ENCODE measurements at places on chromosomes 11 and 22.

- DNase-seq: no peak
Observed at GRCh38 chr11:12715131-12715530, 40.9 kb downstream of the TEAD1 start.

DNA sequence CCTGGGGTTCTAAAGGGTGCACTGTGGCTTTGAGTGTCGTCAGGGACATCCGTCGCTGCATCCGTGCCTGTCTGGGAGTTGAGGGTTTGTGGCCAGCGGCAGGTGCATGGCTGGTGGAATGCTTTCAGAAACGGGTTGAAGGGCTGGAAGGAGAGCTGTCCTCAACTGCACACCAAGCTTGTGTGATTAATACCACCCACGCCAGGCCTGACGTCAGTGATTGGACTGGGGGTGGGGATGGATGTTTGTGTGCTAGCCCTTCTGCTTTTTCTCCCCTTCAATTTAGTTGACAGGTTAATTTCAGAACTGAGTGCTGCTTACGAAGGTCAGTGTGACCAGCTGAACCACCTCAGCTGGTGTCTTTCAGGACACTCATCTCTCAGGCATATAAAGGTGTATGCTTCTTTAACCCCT, 3.2 kb upstream of the GAB2 start:
- DNase-seq: no peak

DNA sequence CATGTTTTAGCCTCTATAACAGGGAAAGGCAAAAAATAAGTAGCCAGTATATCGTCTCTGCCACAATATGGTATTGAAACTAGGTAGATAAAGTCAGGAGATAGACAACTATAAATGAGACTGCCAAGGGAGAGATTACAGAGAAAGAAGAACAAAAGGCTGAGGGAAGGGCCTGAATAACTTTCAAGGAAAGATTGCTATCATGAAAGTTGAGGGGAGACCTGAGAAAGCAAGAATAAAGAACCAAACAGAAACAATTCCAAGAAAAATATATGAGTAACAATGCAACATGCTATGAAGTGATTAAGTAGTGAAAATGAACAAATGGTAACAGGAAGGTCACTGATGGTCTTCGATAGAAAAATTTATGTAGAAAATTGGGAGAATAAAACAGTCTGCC, 690.1 kb downstream of the METTL15 start:
- DNase-seq: no peak

GRCh38 chr11:94539420-94539819, 4.3 kb upstream of the FUT4 start:
- DNase-seq: no peak

DNA sequence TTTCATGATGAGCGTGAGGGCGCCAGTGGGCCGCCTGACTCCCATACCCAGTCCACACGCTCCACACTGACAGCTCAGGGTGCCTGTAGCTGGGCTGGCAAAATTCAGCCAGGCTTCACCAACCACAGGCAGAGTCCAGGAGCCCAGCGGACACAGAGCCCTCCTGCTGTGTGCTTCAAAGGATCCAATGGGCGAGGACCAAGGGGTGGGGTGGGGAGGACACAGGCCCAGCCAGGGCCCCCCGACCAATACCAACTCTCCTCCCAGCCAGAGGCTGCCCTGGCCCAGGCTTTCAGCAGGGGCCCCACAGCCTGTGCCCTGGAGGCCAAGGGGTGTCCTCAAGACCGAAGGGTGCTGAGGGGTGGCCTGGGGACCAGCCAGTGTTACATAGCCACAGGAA, 336.1 kb downstream of the CTTN start:
- DNase-seq: no peak

DNA sequence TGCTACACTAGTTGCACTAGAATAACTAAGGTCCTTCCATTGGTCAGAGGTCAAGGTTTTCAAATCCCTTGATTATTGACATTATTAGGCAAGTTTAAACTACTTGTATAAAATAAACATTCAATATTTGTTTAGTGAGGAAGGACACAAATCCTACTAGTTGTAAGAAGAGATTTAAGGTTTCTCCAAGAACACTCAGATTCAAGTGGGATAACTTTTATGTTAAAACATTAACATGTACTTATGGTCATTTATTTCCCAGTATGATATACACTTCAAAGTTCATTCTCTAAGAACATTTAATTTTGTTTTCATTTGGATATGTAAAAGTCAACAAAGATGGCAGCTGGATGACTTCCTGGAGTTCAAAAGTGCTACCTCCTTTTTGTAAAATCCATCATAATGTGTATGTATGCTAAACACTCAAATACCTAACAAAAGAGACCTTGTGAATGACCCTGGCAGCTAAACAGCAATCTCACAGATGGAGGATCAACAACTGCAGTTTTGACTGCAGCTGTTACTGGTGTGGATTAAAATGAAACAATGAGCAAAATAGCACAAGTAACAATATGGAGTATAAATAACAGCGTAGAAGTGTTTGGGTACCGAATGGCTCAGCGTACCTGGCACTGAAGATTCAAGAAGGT, 1.5 kb downstream of the CCDC90B start:
- no peak for DNase-seq

GRCh38 chr22:19959043-19959586, 17.5 kb upstream of the TXNRD2 start:
- no peak for DNase-seq

DNA sequence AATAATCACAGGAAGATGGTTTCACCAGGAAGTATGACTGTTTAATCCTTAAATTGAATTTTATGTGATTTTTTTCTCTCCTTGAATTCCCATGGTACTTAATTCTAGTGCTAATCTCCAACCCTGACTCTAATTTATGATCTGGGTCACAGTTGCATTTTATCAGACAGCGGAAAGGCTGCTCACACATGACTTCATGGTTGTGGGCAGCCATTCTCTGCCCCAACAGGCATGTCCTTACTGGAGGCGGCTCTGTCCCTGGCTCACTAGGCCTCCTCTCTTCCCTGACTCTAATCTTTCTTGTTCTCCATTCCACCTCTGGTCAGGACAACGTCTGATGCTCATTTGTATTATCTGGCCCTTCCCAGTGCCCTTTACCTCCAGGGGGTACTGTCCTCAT, 184.4 kb downstream of the CHST1 start:
- DNase-seq: no peak

DNA sequence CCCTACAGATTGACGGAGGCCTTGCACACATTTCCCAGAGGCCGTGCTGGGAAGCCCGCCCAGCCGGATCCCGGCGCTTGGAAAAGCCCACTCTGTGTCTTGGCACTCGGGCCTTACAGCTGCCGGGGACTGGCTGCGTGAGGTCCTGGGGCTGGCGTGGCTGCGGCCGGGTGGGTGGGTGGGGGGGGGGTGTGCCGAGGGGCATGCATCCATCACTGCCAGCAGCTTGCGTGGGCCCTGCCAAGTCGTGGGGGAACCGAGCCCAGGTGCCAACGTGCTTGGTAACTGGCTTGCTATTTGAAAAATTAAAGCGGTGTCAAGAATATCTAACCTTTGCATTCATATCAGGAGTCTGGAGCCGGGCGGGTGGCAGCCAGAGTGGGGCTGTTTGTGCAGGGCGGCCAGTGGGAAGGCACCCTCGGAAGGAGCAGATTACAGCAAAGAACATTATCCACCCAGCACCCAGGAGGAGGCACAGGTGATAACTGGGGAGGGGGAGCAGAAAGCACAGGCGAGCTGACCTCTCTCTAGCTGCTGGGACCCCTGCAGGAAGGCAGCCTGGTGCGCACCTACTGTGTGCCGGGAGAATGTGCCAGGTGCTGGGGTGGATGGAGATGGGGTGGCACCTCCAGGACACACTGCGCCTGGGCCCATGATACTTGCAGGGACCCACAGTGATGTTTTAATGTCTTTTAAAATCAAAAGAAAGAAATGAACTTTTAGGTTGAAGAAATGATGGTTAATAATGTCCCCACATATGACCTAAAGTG, 28.5 kb upstream of the SMIM38 start:
- DNase-seq: no peak

- DNase-seq: no peak
Observed at GRCh38 chr11:19803506-19803998, 90.9 kb downstream of the NAV2 start.

- no peak for DNase-seq
Observed at GRCh38 chr11:77346906-77347603, 45.6 kb upstream of the GDPD4 start.

- no peak for DNase-seq
Observed at GRCh38 chr11:106187860-106188456, 110.5 kb downstream of the AASDHPPT start.

GRCh38 chr11:40178470-40178869, 1281.0 kb downstream of the LRRC4C start:
- no peak for DNase-seq

DNA sequence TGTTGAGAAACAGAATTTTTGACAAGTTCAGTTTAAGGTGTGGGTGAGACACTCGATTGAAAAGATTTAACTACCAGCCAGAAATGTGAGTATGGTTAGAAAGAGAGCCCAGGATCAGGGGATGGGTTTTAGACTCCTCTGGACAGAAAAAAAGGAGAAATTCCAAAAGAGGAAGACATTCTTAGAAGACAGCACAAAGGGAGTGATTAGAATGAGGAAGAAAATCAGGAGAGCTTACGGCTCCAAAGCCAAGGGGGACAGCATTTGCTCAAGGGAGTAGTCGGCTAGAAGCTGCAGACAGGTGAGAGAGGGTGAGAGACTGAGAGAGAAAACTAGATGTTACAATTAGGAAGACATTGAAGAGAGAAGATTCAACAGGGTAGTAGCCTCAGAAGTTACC, 166.1 kb downstream of the ADAMTS15 start:
- no peak for DNase-seq

DNA sequence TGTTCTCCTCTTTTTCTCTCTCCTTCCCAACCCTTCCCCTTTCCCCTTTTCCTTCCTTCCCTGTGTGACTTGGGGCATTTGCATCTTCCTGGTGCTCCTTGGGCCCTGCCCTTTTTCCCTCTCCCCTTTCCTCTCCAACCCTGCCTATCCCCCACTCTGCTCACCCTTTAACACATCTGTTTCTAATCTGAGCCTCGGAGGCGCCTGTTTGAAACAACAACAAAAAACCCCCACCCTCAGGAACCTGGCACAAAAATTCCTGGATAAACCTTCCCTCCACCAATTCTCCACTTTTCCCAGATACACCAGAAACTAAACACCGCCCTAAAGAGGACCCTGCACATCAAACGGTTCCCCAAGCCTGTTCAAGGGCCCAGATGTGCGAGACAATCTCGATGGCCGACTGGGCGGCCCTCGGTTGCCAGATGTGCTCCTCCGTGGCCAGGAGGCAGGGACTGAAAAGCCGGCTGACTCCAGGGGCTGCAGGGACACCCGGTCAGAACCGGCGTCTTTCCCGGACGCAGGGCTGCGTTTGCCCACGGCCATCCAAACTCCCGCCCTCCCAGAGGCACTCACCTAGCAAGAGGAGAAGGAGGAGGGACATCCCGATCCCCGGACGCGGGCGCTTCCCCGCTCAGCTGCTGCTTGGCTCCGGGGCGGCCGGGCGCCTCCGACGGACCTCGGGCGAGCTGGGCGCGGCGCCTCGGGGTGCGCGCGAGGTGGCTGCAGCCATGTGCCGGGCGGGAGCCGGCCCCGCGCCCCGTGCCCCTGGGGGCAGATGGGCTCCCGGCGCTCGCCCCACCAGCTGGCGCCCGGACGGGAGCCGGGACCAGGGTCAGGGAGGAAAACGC, 486 bp downstream of the CLMP start:
- DNase-seq: no peak

DNA sequence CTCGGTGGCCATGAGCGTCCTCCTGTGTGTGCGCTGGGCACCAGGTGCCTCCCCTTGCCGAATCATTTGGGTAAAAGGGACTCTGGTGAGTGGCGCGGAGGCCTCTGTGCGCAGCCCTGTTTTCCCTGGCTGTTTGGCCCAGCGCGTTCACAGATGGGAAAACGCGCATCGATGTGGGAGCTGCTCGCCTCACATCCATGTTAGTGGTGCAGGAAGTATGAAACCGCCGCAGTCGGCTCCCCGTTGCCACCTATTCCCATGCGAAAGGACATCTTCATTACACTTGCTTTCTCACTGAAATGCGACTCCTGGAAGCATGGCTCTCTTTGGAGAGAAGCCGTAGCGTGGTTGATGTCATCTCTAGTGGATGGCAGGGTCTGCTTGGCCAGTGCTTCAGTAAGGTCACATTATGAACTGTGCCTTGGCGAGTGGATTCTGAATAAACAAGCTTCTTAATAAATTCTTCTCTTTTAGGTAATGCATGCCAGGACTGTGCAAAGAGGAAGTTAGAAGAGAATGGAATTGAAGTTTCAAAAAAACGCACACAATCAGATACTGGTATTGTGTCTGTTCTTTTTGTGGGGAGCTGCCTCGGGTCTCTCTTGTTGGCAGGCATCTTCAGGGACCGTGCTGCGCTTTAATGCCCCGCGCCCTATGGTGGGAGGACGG, 26.3 kb downstream of the FAM118A start:
- DNase-seq: no peak

DNA sequence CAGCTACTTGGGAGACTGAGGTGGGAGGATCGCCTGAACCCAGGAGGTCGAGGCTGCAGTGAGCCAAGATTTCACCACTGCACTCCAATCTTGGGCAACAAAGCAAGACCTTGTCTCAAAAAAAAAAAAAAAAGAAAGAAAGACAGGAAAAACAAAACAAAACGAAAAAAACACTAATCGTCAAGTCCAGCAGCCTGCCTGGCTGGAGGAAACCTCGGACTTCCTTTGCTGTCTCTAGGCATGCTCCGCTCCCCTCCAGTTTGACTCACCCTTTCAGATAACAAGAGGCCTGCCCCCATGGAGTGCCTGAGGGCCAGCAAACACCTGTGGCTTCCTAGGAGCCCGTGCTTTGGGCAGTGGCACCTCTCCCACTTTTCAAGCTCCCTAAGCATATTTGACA, 28.8 kb upstream of the CHKA start:
- no peak for DNase-seq

GRCh38 chr11:64276653-64277431, 7.6 kb downstream of the BAD start:
- no peak for DNase-seq

Data from GM18507 (cell line).